Stimulated activated CD4-positive, alpha-beta T cell treated with anti-CD3 and anti-CD28 coated beads, Interleukin-1b, Interleukin-23, amount 100 ng/mL, for 24 hours (primary cell): ENCODE measurements at places on chromosomes 5 and 9.

DNA sequence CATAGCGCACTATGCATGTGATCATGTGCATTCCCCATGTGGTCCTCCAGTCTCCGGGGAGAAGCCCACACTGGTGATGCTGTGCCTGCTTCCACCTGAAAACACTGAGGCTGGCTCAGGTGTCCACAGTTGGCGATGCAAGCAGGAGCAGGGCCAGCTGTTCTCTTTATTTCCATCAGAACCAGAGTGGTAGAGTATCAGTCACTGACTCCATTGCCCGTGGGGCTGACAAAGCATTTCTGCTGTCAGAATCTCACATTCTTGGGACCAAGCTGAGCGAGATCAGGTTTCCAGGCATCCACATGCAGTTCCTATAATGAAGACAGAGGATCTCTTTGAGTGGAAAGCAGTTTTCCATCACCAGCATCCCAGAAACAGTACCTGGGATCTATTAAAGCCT lies 52.5 kb downstream of the GADD45G start:
- no peak for DNase-seq

- no peak for DNase-seq
Measured at GRCh38 chr9:97136421-97136820, 97.5 kb upstream of the CTSV start.

GRCh38 chr5:82901281-82901888 lies 175.8 kb downstream of the TMEM167A start:
- no peak for DNase-seq

DNA sequence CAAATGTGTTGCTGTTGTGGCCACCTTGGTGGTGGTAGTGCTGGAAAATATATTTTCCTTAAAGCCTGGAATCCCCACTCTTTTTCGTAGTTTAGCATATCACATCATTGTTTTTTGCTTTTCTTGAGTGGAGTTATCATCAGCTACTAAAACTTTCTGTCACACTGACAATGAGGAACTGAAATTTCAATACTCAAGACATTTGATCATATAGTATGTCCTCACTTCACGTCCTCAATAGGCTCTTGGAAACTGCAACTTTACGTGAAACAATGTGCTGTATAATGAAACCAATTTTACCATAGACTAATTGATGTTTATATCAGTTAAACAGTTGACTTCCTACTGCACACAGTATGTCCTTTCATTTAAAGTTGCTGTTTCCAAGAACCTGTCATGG lies 265.8 kb downstream of the ADGRV1 start:
- DNase-seq: no peak

- no peak for DNase-seq
Measured at GRCh38 chr5:14236757-14237156, 93.6 kb downstream of the TRIO start.

- DNase-seq: no peak
Measured at GRCh38 chr5:115297031-115297430, 577 bp upstream of the CCDC112 start.
